ENCODE measurements at places on chromosomes 4 and X.
A peak's percentile ranks its signal among the peaks of the same experiment; 100 is the strongest.

DNA sequence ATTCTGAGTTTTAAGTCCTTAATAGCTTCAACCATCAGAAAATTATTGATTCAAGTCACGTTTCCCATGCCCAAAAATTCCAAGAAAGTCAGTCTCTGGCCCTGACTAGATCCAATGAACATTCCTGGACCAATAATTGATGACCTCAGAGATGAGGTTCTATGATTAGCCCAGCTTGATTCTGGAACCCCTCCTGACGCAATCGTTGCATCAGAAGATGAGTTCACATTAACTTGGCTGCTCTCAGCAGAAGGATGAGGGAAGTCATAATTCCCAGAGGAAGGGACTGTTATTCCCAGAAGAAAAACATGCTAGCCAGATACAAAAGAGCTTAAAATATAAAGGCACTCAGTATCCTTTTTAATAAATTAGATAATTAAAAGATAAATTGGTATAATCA lies 34.3 kb upstream of the CPEB2 start:
- DNase-seq = no peak

GRCh38 chr4:41799126-41799525 lies 50.6 kb upstream of the PHOX2B start:
- no peak for DNase-seq

- no peak for DNase-seq
Measured at GRCh38 chrX:100883654-100884053, 9.5 kb upstream of the NOX1 start.

GRCh38 chr4:8086783-8087445 lies 71.7 kb downstream of the ABLIM2 start:
- no peak for DNase-seq

DNA sequence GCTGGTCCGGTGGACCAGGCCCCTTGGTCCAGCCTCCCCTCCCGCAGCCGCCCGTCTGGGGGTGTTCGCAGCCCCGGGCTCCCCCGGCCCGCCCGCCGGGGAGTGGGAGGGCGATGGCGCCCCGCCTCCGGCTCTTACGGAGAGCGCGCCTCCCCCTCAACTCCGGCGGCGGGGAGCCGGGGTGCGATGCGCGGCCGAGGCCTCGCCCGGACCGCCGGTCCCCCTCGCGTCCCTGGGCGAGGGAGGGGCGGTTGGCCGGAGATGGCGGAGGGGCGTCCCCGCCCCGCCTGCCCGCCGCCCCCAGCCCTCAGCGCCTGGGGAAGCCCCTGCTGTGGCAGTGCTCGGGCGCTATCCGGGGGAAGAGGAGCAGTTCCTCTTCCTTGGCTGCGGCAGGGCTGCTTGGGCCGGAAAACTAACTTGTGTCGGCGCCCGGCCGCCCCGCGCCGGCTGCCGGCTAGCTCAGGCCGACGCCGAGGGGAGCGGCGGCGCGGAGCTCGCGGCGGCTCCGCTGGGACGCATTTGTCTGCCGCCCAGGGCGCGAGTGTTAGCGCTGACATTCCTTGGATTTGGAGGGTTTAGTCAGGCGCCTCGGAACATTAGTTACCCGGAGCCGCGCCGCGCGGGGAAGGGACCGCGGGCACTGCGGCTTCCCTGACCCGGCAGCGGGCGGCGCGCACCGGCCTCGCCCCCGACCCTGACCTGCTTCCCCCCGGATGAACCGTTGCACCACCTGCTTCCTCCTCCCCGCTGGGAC lies 994 bp downstream of the GALNT7 start:
- DNase-seq = peak; percentile 34

DNA sequence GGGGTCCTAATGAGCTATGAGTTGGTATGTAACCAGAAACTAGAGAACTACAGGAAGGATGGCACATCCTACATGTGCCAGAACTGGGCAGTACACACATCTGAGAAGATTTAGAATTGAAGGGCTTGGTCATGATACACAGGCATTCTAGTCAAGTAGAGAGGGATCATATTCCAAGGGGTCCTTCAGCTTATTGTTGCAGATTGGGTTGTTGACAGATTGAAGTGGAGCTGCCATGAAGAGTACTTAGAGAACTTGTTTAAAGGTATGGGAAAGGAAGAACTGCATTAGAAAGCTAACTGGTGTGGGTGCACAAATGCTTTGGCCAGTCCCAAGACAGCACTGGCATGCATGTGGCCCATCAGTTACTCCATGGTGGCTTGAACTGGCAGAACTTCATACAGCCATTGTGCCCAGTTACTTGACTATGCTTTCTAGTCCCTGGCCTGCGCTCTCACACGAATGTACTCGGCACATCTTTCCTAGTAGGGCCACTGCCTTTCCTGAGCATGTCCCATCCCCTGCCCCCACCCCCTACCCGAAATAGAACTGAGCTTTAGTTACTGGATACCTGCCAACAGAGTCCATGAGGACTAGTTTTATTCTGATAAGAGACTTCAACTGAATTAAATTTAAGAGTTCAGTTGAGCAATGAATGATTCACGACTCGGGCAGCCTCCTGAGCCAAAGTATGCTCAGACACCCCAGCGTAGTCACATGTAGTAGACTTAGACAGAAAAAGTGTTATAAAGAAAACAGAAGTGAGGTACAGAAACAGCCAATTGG lies 64.0 kb downstream of the CCNG2 start:
- no peak for DNase-seq

- DNase-seq = no peak
Measured at GRCh38 chr4:26337612-26338011, 16.8 kb downstream of the RBPJ start.

DNA sequence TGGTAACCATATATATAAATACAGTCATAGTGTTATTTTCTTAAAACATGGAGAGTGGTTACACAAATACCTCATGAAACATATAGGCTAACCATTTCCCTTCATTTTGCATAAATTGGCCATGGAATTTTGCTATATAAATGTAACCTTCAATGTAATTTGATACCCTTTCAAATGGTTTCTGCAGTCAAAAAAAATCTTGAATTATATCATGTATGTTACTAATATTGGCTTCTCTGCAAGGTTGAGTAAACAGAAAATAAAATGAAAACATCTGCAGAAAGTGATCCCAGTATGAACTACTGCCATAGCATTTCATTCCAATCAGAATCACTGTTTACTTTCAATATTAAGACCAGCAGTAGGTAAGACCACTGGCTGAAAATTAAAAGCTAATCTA lies 1165.9 kb upstream of the TENM3 start:
- DNase-seq = no peak

DNA sequence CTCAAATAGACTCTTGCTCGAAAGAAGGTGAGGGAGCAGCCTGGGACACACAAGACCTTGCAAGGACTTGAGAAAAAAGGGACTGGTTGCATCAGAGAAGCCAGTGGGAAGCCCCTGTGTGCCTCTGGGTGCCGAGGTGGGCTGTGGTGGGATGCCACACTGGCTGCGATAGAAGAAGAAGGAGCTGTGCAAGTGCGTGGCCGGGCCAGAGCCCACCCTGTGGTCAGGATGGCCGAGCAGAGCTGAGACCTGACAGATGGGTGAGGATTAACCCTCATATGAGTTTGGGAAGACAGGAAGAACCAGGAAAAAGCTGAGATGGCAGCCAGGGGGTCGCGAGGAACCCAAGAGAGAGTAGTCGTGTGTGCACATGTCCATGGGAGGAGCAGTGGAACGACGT lies 44.6 kb upstream of the HGFAC start:
- no peak for DNase-seq

DNA sequence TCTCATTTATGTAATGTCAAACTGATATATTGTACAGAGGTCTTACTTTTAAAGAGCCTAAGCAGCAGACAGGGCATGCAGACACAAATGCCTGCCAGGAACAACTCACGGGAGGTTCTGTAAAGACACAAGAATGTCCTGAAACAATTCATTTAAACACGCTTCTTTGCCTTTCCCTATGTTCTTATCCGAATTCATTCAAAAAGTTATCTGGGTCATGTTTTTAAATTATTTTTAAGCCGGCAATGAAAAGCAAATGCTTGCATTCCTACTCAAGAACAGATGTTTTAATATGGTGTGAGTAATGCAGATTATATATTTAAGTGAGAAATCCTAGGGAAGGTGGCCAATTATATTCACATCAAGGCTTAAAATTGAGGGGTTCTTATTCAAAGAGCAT lies 192.6 kb downstream of the PDGFC start:
- no peak for DNase-seq

DNA sequence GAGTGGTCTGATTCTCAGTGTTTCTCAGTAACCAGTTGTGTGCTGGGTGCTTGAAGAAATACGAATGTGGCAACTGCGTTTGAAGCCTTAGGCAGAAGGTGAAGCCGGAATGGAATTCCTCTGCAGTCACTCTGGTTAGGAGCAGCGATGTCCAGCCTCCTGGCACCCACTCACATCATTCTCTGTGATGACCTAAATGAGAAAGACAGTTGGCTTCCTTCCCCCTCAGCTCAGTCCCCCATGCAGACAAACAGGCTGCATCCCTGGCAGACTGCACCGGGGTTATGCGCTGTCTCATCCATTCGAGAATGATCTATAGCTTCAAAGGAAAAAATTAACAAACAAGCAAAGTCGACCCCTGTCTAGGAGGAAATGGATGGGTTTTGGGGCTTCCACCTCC lies 170.1 kb upstream of the SCML1 start:
- no peak for DNase-seq

DNA sequence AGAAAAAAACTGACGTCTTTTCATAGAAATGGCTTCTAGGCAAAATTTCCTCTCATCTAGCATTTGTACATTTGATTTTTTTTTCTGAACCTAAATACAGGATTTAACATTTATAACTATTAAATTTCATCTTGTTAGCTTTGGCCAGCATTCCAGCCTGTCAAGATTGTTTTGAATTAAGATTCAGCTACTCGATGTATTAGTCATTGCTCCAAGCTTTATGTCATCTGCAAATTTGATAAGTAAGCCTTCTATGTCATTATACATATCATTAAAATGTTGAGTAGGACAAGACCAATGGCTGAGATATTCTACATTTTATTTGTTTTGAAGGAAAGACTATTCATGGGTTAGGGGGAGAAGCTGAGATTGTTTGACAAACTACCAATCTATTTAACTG lies 46.7 kb downstream of the DDX53 start:
- no peak for DNase-seq

DNA sequence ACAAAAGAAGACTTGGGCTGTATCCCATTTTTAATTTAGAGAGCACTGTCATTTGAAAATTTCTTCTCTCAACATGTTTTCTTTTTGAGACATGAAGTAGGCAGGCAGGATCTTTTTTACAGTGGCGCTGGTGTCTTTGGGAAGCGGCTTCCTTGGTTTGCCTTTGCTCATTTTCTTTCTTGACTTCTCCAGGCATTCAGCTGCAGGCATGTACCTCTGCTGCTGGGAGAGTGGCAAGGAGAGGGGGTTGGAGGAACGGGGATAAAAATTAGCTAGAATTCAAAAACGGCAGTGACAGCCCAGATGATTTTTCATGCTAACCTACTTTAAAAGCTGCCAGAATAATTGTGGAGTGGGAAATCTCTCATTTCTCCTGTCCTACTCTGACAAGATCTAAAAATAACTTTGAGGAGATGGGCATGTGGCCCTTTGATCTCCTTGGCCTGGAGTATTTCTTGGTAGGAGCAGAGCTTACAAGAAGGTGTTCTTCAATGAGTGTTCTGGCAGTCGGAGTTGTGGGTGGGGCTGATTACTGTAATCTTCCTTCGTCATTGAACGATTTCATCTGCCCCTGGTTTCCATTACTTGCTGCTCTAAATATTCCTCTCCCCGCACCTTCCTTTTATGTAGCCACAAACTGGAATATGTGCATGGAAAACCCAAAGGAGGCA lies 54.8 kb downstream of the TBL1X start:
- no peak for DNase-seq

- no peak for DNase-seq
Measured at GRCh38 chr4:38921151-38921550, 53.5 kb downstream of the FAM114A1 start.

GRCh38 chr4:155666344-155667221 lies at the start of gene GUCY1A1:
GUCY1A1 (plus strand) TSS chr4:155666848; CDS start chr4:155696868, 30,020 bp downstream.
- no peak for DNase-seq

DNA sequence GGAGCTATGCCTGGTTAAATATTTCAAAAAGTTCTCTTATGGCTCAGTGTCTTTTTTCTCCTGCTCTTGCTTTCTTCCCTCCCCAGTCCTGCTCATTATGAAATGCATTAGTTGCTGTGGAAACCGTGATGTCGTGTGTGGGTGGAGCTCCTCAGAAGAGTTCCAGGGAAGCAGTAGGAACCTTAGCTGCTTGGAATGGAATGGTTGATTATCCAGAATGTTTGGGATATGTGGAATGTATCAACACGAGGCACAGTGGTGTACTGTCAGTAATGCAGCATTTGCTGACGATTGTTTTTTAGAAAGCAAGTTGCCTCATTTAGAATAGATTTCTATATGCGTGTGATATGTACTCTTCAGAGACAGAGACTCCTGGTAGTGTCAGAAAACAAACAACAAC lies 333.2 kb downstream of the ARHGAP10 start:
- no peak for DNase-seq

GRCh38 chr4:36152735-36153134 lies 91.6 kb downstream of the ARAP2 start:
- no peak for DNase-seq

DNA sequence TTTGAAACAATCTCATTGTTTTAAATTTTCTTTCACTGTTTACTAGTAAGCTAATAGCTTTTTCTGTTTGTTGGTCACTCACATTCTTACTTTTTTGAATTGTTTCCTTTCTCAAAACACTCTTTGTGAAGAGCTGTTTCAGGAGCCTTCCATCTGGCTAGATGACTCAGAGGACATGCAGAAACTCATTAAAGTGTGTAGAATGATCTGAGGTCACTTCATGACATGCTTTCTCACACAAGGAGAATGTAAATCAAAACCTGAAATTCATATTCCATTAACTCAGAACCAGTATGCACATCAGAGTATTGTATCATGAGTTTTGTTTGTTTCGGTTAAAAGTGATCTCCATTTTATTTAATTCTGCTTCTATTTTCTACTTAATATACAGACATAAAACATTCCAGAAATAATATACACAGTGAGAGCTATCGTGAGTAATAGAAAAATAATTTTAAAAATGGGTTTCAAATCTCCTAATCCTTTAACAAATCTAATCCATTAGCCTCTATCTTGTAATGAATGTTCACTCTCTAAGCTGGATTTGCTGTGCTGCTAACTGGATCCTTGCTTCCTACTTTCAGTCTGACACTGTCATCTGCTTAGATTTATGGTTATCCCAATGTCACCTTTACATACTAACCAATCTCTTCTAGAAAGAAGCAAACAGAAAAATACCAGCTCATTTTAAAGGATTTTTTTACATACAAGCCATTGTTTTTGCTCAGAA lies 449.6 kb downstream of the FSTL5 start:
- no peak for DNase-seq

- DNase-seq = no peak
Measured at GRCh38 chr4:66430856-66431255, 760.6 kb upstream of the EPHA5 start.

- DNase-seq = no peak
Measured at GRCh38 chr4:185580699-185581098, 45.4 kb upstream of the PDLIM3 start.

Measured in stimulated activated CD8-positive, alpha-beta memory T cell treated with anti-CD3 and anti-CD28 coated beads, Interleukin-7, amount 100 ng/mL, for 48 hours (primary cell).